Right atrium auricular region (tissue), 2 donors: ENCODE measurements at places on chromosomes 7 and 10. TPM values are rescaled to one million over a fixed set of nuclear protein-coding genes. Genes with fewer than 3 reads are reported as not detected.

DNA sequence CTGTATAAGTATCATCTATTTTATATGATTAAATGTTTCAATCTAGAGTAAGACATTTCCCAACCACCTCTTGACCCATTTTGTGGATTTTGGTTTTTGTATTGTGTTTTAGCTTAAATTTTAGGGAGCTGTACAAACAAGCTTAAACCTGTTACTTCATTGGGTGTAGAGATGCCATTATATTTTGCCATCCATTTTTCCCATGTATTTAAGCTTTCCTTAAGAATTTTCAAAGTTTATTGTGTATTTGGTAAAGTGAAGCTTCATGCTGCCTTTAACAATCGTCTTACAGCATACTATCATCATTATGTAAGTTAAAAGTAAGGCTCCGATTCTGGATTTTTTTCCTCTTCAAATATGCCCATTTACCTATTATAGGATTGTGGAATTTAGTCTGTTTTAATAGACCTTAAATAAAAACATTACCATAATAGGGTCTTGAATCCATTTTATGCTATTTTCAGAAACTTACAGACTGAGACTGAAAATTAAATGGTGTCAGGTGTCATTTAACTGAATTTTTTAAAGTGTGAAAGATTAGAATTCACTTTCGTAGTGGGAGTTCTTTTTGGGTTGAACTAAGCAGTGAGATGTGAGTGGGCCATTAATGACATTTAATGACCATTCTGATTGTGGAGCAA, 2.2 kb downstream of the KMT2E start:
- H3K4me3 ChIP-seq: peak overlapping the region; percentile 76
- peak overlapping the region; percentile 100 for H3K27ac ChIP-seq
- H3K4me1 ChIP-seq: no peaks in the 10 kb centered on the region
- H3K36me3 ChIP-seq: no peaks in the 10 kb centered on the region
- no peak for DNase-seq

- H3K27ac ChIP-seq: no peak overlapping the region
- H3K4me1 ChIP-seq: no peaks in the 10 kb centered on the region
- DNase-seq: no peak
- no peaks in the 10 kb centered on the region for H3K36me3 ChIP-seq
These were observed 29.5 kb upstream of the PFKFB3 start for GRCh38 chr10:6173203-6173602.

- H3K27me3 ChIP-seq: no peaks in the 10 kb centered on the region
- peaks cover 7% of the 10 kb centered on the region for H3K36me3 ChIP-seq
- H3K4me3 ChIP-seq: no peak overlapping the region
- peak overlapping the region; percentile 66 for H3K27ac ChIP-seq
These were observed 10.2 kb downstream of the CYREN start for GRCh38 chr7:135160098-135160857.

DNA sequence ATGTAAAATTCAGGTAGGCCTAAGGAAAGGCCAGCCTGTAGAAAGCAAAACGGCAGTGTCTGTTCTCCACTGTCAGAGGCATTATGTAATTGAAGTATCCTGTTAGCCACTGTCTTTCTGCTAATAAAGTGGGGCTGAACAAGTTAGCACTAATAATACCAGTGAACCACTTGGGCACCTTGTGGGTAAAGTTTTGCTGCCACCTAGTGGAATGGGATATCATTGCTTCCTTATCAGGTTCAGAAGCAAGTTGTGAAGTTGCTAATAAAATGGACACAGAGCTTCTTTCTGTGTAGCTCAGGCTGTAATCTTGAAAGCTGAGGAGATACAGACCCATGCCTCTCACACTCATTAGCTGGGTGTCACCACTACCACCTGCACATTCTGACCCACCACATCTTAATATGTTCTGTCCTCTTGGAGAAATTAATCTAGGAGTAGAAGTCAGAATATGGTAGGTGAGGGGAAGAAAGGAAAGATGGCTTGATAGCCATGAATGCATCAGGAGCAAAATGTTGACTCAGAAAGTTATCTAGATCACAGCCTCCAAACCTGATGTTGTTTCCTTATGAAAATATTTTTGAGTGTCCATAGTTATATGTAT, 175.1 kb downstream of the SEPTIN7 start:
- H3K4me3 ChIP-seq: no peak overlapping the region
- no peaks in the 10 kb centered on the region for H3K27me3 ChIP-seq
- no peaks in the 10 kb centered on the region for H3K36me3 ChIP-seq
- DNase-seq: no peak

DNA sequence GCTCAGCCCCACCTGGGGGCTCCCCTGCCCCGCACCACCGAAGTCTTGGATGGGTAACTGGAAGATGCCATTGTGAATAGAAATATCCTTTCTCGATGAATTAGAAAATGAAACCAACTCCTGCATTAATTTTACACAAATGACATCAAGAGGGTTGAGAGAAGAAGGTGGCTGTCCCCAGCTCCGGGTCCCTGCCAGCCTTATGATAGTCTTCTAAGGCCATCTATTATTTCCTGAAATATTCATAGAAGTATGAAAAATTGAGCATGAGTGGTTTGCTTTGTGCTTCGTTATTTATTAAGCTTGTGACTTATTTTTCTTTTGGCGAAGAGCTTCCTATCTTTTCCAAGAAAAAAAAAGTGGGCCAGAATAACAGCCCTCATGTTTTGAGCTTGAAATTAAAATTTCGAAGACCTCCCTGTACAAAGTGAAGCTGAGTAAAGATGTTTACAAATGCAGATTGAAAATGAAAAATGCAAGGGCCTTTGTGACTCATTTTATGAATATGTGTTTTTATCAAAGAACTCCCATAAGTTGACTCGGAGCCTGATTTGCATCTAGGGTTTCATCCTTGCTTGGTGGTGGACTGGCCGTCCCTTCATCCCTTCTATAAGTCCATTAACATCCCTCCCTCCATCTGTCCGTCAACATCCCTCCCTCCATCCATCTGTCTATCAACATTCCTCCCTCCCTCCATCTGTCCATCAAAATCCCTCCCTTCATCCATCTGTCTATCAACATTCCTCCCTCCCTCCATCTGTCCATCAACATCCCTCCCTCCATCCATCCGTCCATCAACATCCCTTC, 20.5 kb upstream of the CFAP46 start:
- DNase-seq: no peak
- no peaks in the 10 kb centered on the region for H3K4me1 ChIP-seq
- H3K27me3 ChIP-seq: no peaks in the 10 kb centered on the region
- no peak overlapping the region for H3K27ac ChIP-seq
- H3K4me3 ChIP-seq: peak overlapping the region; percentile 53

DNA sequence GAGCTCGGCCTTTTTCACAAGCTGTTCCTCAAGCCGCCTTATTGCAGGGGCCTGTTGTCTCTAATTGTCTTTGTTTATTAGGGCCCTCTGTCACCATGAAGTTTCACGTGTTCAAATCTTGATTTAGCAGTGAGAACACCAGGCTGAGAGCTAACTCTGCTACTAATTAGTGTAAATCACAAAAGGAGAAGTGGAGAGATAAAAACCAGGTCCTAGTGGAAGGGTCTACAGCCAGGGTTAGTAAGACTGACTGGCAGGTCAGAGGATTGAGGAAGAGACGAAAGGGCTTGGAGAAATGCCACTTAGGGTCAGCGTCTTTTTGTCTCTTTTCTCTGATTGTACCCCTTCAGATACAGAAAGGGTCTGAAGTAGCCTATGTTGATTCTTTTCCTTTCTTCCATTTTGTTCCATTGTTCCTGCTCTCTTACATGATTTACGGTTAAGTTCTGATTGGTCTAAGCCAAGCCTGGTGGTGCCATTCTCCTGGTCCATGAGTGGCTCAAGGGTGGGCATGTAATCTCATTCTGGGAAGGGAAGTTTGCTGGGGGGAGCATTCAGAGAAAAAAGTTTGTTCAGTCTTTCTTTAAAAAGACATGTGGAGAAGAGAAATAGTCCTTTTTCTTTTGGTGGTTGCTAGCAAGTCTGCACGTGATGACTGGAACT, 21.3 kb downstream of the SSMEM1 start:
- H3K4me3 ChIP-seq: no peak overlapping the region
- no peak for DNase-seq
- H3K27me3 ChIP-seq: no peaks in the 10 kb centered on the region
- no peaks in the 10 kb centered on the region for H3K36me3 ChIP-seq

- H3K4me1 ChIP-seq: no peaks in the 10 kb centered on the region
- no peak overlapping the region for H3K27ac ChIP-seq
- no peak for DNase-seq
- no peak overlapping the region for H3K4me3 ChIP-seq
- H3K27me3 ChIP-seq: no peaks in the 10 kb centered on the region
These were observed 154.8 kb downstream of the DGKB start for GRCh38 chr7:14747701-14748100.

- H3K27me3 ChIP-seq: no peaks in the 10 kb centered on the region
- no peak overlapping the region for H3K4me3 ChIP-seq
- no peak for DNase-seq
- H3K4me1 ChIP-seq: no peaks in the 10 kb centered on the region
These were observed 40.9 kb upstream of the ATRNL1 start for GRCh38 chr10:115052226-115052625.

DNA sequence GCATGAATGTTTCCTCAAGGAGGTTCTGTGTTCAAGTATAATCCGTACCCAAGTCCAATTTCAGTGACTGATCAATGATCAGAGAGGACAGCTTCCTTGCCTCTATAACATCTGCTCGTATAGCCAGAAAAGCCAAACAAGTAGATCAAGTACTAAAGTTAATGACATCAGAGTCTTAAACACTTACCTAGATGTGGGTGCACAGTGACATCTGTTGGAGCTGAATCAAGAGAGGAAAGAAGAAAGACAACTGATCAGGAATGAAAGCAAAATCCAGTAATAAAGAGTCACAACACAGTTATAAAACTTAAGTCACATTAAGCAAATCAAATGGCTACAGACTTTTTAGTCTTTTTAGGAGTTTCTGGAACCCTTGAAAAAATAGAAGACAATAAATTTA, 236.5 kb downstream of the RELN start:
- H3K4me1 ChIP-seq: no peaks in the 10 kb centered on the region
- H3K36me3 ChIP-seq: no peaks in the 10 kb centered on the region
- DNase-seq: no peak
- no peaks in the 10 kb centered on the region for H3K27me3 ChIP-seq
- H3K4me3 ChIP-seq: no peak overlapping the region
- H3K27ac ChIP-seq: no peak overlapping the region

- H3K4me3 ChIP-seq: no peak overlapping the region
- no peaks in the 10 kb centered on the region for H3K27me3 ChIP-seq
- no peak for DNase-seq
- no peaks in the 10 kb centered on the region for H3K36me3 ChIP-seq
These were observed 136.6 kb downstream of the AHR start for GRCh38 chr7:17434841-17435692.

DNA sequence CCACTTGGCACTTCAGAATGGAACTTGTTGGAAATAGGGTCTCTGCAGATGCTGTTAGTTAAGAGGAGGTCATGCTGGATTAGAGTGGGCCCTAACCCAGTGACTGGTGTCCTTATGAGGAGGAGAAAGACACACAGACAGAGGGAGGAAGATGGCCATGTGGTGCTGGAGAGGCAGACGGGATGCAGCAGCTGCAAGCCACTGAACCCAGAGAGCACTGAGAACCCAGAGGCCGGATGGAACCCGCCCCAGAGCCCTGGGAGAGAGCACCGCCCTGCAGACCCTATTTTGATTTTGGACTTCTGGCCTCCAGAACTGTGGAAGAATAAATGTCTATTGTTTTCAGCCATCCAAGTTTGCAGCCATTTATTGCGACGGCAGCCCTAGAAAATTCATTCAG, 58.0 kb upstream of the EBF3 start:
- no peak overlapping the region for H3K4me3 ChIP-seq
- H3K27ac ChIP-seq: no peak overlapping the region
- H3K27me3 ChIP-seq: no peaks in the 10 kb centered on the region
- no peaks in the 10 kb centered on the region for H3K36me3 ChIP-seq
- H3K4me1 ChIP-seq: no peaks in the 10 kb centered on the region
- no peak for DNase-seq

DNA sequence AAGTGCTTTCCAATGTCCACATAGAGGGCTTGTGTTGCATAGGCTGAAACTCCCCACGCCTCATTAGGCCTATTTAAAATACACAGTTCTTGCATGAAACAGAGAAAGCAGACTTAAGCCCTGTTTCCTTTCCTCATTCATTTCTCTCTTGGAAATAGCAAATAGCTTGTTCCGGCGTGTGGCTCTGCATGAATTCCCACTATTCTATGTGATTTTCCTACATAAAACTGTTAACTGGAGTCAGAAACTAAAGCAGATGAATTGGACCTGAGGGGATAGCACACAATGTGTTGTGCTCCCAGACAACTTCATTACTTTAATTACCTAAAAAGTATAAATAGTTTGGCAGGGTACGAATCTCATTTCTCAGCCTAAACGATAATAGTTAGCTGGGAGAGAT, 981.5 kb downstream of the SORCS1 start:
- no peak overlapping the region for H3K4me3 ChIP-seq
- DNase-seq: no peak
- H3K27me3 ChIP-seq: no peaks in the 10 kb centered on the region
- no peaks in the 10 kb centered on the region for H3K36me3 ChIP-seq
- H3K27ac ChIP-seq: no peak overlapping the region
- H3K4me1 ChIP-seq: no peaks in the 10 kb centered on the region

- no peaks in the 10 kb centered on the region for H3K36me3 ChIP-seq
- no peaks in the 10 kb centered on the region for H3K4me1 ChIP-seq
- no peak for DNase-seq
- no peaks in the 10 kb centered on the region for H3K27me3 ChIP-seq
- no peak overlapping the region for H3K27ac ChIP-seq
These were observed 161.6 kb downstream of the ITGA8 start for GRCh38 chr10:15558136-15558535.

GRCh38 chr7:115363916-115364315, 442.0 kb downstream of the MDFIC start:
- H3K27ac ChIP-seq: no peak overlapping the region
- no peaks in the 10 kb centered on the region for H3K36me3 ChIP-seq
- DNase-seq: no peak
- H3K4me1 ChIP-seq: no peaks in the 10 kb centered on the region
- no peak overlapping the region for H3K4me3 ChIP-seq

- peaks cover 20% of the 10 kb centered on the region for H3K36me3 ChIP-seq
- no peak for DNase-seq
- H3K27me3 ChIP-seq: no peaks in the 10 kb centered on the region
- peaks cover 15% of the 10 kb centered on the region for H3K4me1 ChIP-seq
- H3K4me3 ChIP-seq: no peak overlapping the region
These were observed 33.7 kb downstream of the R3HCC1L start for GRCh38 chr10:98168147-98168546.

GRCh38 chr7:69739190-69739589, 140.9 kb downstream of the AUTS2 start:
- H3K4me3 ChIP-seq: no peak overlapping the region
- DNase-seq: no peak
- no peaks in the 10 kb centered on the region for H3K27me3 ChIP-seq
- no peaks in the 10 kb centered on the region for H3K36me3 ChIP-seq

- no peaks in the 10 kb centered on the region for H3K27me3 ChIP-seq
- H3K27ac ChIP-seq: no peak overlapping the region
- DNase-seq: no peak
- no peak overlapping the region for H3K4me3 ChIP-seq
- H3K36me3 ChIP-seq: no peaks in the 10 kb centered on the region
These were observed 1163.2 kb upstream of the SORCS1 start for GRCh38 chr10:108327706-108328105.

GRCh38 chr7:22561321-22561811, 61.4 kb upstream of the STEAP1B start:
- DNase-seq: peak; percentile 85
- peak overlapping the region; percentile 75 for H3K27ac ChIP-seq
- H3K36me3 ChIP-seq: no peaks in the 10 kb centered on the region
- no peaks in the 10 kb centered on the region for H3K27me3 ChIP-seq
- H3K4me3 ChIP-seq: no peak overlapping the region

Gene OR2A7
- 2.7 TPM for total RNA-seq

Gene GPNMB
- 74.4 TPM for total RNA-seq

Gene KAZALD1
- 7.0 TPM for total RNA-seq

Gene TRIM4
- total RNA-seq: 8.8 TPM

Gene WDR86
- 0.33 TPM for total RNA-seq

Gene TACC2
- total RNA-seq: 286 TPM

Gene SPACDR
- total RNA-seq: not detected

Gene SLC26A3
- not detected for total RNA-seq
